ENCODE measurements at places on chromosomes 2 and 18.

DNA sequence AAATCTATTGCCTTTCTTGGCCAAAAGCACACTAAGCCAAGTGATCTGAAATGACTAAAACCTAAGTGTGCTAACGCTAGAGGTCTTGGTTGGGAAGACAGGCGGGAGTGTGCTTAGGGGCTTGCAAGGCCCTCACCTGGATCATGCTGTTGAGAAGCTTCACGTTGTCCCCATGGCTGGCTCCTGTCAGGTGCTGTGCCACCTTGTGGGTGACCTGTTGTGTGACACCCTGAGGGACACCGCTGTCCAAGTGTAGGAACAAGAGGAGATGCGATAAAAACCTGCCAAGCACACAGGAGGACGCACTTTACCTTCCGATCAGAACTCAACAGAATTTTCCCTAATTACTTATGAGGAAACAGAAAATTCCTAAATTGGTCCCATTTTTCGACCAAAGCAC is 50.8 kb downstream of the EPG5 start:
- no peak for ATAC-seq

GRCh38 chr2:231280846-231281245 is 82.4 kb downstream of the ARMC9 start:
- ATAC-seq = no peak

GRCh38 chr18:211582-211981 is 53.2 kb downstream of the USP14 start:
- no peak for ATAC-seq

- ATAC-seq = no peak
Measured at GRCh38 chr2:101581675-101582299, 106.9 kb upstream of the RFX8 start.

Data from esophagus mucosa (tissue), 1 donor.